ENCODE measurements at places on chromosomes 4 and X. TPM values are rescaled to one million over a fixed set of nuclear protein-coding genes. Genes with fewer than 3 reads are reported as not detected.

- H3K36me3 ChIP-seq = no peaks in the 10 kb centered on the region
- no peaks in the 10 kb centered on the region for H3K27me3 ChIP-seq
- peaks cover 5% of the 10 kb centered on the region for H3K4me1 ChIP-seq
- H3K4me3 ChIP-seq = no peak overlapping the region
These were observed 5.6 kb downstream of the RHOH start for GRCh38 chr4:40202474-40202873.

GRCh38 chrX:107171369-107172102 lies 34.7 kb downstream of the NUP62CL start:
- no peaks in the 10 kb centered on the region for H3K4me1 ChIP-seq
- H3K27ac ChIP-seq = no peak overlapping the region
- no peaks in the 10 kb centered on the region for H3K27me3 ChIP-seq
- DNase-seq = no peak
- no peaks in the 10 kb centered on the region for H3K36me3 ChIP-seq
- no peak overlapping the region for H3K4me3 ChIP-seq

The KLHL4 gene
- 27.6 TPM for total RNA-seq

The TCEAL7 gene
- not detected for total RNA-seq
